D721Med (cell line): ENCODE measurements at places on chromosomes 2 and 18.

GRCh38 chr18:46293742-46294181 lies 189.6 kb downstream of the HAUS1 start:
- DNase-seq = no peak

GRCh38 chr2:68663371-68664156 lies 20.2 kb downstream of the PROKR1 start:
- DNase-seq = no peak

DNA sequence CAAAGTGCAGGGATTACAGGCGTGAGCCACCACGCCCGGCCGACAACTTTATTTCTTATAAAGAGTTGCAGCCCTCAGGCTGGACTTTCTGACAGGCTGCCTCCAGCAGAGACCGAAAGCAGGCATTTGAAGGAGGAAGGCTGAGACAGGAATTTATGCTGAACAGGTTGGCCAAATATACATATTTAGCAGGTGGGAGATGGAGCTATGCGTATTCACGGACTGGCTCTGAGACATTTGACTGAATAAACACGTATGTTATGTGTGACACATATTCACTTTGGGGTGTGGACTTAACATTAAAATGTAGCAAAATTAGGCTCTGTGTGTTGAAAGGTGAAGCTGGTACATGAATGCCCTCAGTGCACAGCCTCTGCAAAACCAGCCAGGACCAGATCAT lies 65.9 kb downstream of the SNTG2 start:
- no peak for DNase-seq

GRCh38 chr2:98702127-98702802 lies 28.7 kb downstream of the MGAT4A start:
- DNase-seq = no peak

GRCh38 chr2:128304715-128305554 lies 13.7 kb downstream of the HS6ST1 start:
- no peak for DNase-seq

GRCh38 chr18:2219706-2220105 lies 351.6 kb downstream of the METTL4 start:
- no peak for DNase-seq

DNA sequence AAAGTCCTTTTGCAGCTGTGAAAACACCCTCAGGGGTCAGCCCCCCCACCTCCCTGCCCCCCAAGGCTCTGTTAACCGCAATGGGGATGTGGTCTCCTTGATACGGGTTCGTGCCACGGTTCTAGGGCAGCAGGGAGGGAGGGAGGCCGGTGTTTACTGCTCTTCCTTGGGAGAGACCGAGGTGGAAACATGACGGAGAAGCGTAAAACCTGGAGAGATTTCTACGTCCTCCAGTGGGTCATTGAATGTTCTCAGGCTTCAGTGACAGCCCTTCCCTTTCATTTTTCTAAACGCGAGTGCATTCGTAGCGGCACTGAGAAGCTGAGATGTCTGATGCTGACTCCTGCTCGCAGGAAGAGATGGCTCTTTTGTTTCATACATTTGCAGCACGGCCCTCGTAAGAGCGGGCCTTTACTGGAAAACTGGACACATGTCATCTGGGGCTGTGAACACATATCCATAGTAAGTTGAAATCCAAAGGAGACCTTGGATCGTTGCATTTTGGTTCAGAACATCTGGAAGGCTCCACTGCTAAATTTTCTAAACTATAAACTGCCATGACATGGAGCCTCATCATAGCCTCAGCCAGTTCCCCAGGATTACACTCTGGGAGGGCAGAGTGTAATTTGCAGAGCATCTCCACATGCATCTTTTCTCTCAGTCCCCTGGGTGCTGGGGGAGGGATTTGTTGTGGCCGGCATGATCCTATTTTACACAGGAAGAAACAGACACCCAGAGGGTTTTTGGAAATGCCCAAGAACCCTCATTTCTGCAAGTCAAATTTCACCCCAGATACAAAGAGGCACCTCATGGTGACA lies 40.6 kb upstream of the HDAC4 start:
- DNase-seq = no peak

GRCh38 chr18:13513481-13513880 lies 212.9 kb downstream of the FAM210A start:
- no peak for DNase-seq

DNA sequence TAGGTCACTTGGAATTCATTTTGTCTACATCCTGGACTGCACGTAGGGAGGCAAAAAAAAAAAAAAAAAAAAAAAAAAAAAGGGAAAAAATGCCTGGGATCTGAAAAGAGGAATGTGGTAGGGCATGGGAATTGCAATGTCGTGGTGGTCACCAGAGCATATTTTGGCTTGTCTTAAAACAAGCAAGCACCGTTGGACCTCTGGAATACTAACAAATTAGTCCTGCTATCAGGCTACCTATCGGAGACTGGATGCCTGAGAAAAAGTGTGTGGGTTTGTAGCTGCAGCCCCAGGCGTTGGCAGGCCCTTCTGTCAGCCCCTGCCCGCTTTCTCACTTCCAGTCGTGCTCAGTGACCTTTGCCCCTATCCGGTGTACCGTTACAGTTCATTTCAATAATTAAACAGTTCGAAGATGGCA lies 588.5 kb upstream of the ZEB2 start:
- no peak for DNase-seq

DNA sequence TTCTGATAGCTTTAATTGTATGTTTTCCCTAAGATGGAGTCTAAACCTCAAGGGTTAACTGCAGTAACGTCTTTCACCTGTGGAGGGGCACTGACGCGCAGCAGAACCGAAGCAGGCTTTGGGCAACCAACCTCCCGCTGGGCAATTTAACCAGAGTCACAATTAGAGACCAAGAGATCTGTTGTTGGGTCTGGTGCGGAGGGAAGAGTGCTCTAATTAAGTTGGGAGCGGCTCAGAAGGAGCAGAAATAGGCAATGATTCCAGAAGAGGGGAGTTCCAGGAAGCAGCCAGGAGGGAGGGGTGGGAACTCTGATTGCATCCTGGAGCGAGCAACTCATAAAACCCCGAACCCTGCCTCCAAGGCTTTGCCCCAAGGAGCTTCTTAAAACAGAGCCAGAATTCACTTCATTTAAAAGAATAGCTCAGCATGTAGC lies 245.8 kb downstream of the PAX3 start:
- DNase-seq = no peak

GRCh38 chr18:54888933-54889332 lies 60.7 kb downstream of the RAB27B start:
- no peak for DNase-seq

DNA sequence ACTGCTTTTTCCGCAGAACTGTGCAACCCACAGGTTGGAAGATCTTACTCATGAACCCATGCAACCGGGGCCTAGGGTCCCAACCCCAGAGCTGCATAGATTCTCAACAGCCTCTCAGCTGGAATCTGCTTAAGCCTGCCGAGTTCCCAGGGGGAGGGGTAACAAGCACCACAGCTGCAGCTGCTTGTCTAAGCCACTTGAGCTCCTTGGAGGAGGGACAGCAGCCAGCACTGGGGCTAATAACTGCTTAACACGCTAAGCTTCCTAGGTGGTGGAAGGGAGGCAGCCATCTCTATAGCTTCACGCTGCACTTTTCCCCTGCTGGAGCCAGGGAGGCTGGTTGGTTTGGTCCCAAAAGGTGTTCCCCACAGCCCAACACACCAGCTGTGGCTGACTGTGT lies 311.6 kb downstream of the DSC3 start:
- peak; percentile 20 for DNase-seq

DNA sequence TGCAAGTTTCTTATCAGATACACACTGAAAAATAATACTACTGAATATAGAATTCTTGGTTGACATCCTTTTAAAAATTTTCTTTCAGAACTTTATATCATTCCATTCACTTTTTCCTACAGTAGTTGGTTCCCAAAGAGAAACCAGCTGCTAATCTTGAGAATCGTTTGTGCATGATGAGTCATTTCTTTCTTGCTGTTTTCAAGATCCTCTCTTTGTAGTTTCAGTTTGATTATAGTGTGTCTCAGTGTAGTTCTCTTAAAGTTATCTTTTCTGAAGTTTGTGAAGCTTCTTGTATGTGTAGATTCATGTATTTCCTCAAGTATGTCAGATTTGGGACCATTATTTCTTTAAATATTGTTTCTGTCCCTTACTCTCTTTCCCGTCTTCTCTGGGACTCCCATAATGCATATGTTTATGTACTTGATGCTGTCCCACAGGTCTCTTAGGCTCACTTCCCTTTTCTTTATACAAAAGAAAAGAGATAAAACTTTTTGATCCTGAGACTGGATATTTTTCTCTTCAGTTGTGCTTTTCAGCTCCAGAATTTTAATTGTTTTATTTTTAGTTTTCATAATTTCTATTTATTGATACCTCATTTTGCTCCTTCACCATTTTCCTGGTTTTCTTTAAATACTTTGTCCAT lies 801.0 kb downstream of the TDRD15 start:
- DNase-seq = no peak

GRCh38 chr2:203936535-203936934 lies at the start of gene ICOS:
Gene ICOS (plus strand): TSS chr2:203936763. CDS start chr2:203936815, 52 bp downstream.
- no peak for DNase-seq

DNA sequence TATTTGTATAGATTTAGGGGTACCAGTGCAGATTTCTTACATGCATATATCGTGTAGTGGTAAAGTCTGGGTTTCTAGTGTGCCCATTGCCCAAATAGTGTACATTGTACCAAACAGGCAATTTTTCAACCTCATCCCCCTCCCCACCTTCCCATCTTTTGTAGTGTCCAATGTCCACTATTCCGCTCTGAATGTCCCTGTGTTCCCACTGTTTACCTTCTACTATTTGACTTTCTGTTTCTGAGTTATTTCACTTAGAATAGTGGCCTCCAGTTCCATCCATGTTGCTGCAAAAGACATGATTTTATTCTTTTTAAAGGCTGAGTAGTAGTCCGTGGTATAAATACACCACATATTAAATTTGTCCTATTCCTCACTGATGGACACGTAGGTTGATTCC lies 132.9 kb downstream of the FTCDNL1 start:
- no peak for DNase-seq

GRCh38 chr18:37537868-37538525 lies 27.6 kb downstream of the CELF4 start:
- peak; percentile 98 for DNase-seq

- DNase-seq = no peak
Observed at GRCh38 chr18:60099709-60100108, 199.9 kb downstream of the PMAIP1 start.
